ENCODE measurements at places on chromosomes 3 and 15.

DNA sequence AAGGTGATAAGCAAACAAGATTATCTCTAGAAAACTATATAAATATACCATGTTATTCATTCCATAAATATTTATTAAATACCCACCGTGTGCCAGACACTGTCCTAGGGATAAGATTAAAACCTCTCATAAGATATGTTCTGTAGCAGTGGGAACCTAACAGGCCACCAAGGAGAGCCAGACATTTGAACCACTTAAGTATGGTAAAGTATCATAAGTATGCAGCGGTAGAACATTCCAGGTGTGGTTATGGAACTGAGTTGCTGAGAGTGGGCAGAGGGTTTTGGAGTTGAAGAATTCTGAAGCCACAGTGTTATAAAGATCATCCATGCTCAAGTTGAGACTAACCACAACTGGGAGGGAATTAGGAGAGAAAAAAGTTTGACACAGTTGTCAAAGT, 14.7 kb downstream of the FILIP1L start:
- no peak for DNase-seq

GRCh38 chr3:10469441-10470119, 35.8 kb downstream of the ATP2B2 start:
- DNase-seq, result no peak

DNA sequence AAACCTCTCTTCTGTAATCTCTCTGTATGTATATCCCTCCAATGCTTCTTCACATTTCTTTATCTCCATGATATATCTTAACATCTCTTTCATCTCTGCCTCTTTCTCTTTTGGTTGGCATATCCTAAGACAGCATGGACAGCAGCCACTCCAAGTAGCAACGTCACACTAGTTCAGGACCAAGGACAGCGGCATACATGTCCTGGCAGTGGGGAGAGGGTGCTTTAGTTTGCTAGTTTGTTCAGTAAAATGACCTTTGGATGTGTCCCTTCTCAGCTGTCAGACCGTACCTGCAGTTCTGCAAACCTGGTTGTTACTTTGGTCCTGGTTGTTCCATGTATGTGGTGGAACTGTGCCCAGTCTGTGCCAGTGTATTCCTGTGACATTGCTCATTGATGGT, 225.6 kb upstream of the ROPN1 start:
- DNase-seq, result no peak

GRCh38 chr15:33888176-33888575, 80.1 kb upstream of the CHRM5 start:
- no peak for DNase-seq

DNA sequence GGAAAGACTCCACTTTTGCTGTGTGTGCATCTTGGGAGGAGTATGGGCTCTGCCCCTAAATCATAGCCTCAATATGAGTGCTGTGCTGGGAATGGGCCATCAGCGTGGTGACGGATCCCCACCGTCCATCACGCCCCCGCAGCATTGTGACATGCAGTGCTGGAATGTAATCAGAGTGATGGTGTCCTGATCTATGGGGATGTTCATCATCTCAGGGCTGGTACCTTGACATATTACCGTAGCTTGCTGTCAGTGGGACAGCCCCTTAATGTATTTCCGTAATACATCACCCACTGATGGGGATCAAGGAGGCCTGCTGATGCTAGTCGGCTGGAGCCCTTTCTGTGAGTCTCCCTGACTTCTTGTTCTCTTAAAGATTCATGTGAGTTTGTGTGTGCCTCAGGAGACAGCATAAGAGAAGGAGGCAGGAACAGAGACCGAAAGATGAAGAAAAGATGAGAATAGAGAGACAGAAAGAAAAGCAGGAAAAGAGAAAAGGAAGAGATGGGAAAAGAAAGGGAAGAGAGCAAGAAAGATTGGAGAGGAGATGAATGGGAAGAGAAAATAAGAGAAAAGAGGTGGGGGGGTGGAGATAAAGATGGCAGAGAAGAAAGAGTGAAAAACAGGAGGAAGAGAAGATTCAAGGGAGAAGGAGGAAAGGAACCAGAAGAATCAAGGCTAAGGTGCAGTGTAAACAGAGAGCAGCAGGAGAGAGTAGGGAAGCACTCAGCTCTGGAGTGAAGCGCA, 183.7 kb downstream of the RPLP1 start:
- DNase-seq, result no peak

- no peak for DNase-seq
Observed at GRCh38 chr15:59283717-59284391, 77.2 kb downstream of the LDHAL6B start.

GRCh38 chr3:59754456-59755129, 704.8 kb upstream of the CFAP20DC start:
- DNase-seq, result no peak

DNA sequence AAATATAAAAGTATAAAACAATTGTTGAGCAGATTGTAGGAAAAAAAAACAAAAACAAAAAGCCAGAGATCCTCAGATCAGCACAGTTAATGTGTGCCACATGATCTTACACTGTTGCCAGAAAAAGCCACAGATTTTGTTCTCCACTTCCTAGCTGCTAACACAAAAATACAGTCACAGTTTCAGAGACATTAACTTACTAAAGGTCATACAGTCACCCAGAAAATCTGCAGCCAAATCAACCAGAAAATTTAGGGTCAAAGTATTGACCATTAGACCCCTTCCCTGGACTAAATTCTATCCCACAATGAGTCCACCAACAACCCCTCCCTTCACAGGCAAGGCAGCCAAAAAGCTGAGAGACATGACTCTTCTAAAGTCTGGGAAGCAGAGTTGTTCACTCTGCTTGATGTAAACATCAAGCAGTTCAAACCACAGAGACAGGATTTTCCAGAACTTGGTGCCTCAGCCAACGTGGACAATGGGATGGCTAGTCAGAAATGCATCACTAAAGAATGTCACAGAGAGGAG, 59.1 kb downstream of the SST start:
- DNase-seq, result no peak

DNA sequence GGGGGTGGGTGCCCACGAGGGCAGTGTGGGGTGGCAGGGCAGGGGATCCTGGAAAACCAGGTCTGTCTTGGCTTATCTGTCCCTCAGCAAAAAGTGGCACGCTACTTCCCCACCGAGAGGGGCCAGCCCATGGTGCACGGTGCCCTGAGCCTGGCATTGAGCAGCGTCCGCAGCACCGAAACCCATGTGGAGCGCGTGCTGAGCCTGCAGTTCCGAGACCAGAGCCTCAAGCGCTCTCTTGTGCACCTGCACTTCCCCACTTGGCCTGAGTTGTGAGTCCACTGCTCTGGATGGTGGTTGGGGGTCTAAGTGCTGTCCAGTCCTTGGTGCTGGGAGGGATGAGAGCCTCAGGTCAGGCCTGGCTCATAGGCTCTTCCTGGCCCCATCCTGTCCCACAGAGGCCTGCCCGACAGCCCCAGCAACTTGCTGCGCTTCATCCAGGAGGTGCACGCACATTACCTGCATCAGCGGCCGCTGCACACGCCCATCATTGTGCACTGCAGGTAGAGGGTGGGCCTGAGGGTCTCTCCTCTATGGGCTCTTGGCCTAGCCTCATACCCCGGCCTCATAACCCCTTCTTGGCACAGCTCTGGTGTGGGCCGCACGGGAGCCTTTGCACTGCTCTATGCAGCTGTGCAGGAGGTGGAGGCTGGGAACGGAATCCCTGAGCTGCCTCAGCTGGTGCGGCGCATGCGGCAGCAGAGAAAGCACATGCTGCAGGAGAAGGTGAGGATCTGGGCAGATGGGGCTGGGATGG, 31.1 kb downstream of the PTPN23 start:
- no peak for DNase-seq

DNA sequence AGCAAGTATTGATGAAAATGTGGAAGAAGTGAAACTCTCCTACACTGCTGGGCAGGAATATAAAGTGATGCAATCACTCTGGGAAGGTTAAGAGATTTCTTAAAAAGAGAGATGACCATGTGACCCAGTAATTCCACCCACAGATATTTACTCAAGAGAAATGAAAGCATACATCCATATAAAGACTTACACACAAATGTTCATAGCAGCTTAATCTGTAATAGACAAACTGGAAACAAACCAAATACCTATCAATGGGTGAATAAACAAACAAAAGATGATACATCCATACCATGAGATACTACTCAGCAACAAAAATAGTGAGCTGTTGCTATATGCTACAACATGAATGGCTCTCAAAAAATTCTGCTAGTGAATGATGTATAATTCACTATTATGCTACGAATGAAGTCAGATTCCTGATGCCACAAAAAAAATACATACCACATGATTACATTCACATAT, 463.3 kb downstream of the MAGI1 start:
- no peak for DNase-seq

GRCh38 chr3:188915127-188915526, 256.6 kb upstream of the TPRG1 start:
- no peak for DNase-seq

GRCh38 chr3:71753701-71754609, at the start of gene GPR27:
GPR27 (plus strand) TSS chr3:71753855; CDS start chr3:71754050, 195 bp downstream.
- DNase-seq, result no peak

DNA sequence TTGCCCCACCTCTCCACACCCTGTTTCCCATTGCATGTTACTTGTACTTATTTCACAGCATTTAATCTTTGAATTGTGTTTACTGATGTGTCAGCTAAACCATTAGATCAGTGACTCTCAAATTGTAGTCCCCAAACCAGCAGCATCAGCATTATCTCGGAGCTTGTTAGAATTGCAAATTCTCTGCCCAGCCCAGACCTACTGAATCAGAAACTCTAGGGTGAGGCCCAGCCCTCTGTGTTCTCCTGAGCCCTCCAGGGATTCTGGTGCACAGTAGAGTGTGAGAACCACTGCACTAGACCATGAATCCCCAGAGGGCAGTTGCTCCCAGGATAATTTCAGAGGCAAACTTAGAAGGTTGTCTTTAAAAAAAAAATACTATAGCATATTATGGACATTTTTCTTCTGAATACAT, 13.0 kb downstream of the PLD1 start:
- no peak for DNase-seq

GRCh38 chr3:4778119-4778518, 201.1 kb upstream of the BHLHE40 start:
- DNase-seq, result no peak

- no peak for DNase-seq
Observed at GRCh38 chr3:170572665-170573253, 13.1 kb downstream of the SLC7A14 start.

- DNase-seq, result no peak
Observed at GRCh38 chr3:81952141-81952540, 190.7 kb upstream of the GBE1 start.

DNA sequence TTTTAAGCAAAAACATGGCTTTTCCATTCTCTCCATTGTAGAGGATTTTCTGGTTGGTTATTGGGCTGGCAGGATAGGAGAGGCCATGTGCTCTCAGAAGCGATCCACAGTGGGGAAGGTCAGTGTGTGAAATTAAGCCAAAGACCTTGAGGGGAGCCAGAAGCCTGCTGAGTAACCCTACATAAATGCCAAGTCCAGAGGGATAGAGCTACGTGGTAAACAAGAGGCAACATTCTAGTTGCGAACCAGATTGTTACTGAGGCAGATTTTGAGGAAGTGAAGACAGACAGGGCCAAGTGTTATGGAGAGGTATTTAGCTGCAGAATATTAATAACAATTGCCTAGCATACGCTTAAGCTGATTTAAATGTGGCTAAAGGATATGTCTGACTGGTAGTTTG, 592.8 kb upstream of the GBE1 start:
- no peak for DNase-seq

DNA sequence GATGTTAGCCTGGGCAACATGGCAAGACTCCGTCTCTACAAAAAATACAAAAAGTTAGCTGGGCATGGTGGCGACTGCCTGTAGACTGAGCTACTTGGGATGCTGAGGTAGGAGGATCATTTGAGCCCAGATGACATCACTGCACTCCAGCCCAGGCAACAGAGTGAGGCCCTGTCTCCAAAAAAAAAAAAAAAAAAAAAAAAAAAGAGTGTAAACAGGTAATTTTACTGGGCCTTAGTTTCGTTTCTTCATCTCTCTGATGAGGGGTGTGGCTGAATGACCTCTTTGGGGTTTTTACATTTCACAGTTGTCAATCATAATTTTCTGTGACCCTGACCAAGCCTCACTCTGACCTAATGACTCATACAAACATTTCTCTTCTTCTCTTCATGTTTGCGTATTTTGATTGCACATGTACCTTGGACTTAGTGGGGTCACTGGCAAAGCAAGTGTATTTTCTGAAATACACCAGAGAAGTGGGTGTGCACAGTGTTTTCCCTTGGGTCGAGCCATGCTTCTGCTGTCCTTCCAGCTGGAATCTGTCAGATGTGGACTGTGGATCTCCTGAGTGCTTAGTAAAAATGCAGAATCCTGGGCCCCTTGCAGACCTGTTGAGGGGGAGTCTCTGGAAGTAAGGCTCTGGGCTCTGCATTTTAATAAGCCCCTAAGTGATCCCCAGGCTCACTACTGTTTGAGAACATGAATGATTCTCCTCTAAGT, 140.5 kb downstream of the FNDC3B start:
- DNase-seq, result no peak

- no peak for DNase-seq
Observed at GRCh38 chr3:181487236-181487978, 224.3 kb upstream of the SOX2 start.

- no peak for DNase-seq
Observed at GRCh38 chr15:45993508-45993907, 358.7 kb downstream of the SQOR start.

Measured in hematopoietic multipotent progenitor cell treated with erythropoietin and hydrocortisone succinate and interleukin-3 and kit ligand, for 15 days (in vitro differentiated cells).